ENCODE measurements at places on chromosomes 4 and X.

- no peak for DNase-seq
Observed at GRCh38 chr4:119093042-119093827, 42.4 kb upstream of the MYOZ2 start.

DNA sequence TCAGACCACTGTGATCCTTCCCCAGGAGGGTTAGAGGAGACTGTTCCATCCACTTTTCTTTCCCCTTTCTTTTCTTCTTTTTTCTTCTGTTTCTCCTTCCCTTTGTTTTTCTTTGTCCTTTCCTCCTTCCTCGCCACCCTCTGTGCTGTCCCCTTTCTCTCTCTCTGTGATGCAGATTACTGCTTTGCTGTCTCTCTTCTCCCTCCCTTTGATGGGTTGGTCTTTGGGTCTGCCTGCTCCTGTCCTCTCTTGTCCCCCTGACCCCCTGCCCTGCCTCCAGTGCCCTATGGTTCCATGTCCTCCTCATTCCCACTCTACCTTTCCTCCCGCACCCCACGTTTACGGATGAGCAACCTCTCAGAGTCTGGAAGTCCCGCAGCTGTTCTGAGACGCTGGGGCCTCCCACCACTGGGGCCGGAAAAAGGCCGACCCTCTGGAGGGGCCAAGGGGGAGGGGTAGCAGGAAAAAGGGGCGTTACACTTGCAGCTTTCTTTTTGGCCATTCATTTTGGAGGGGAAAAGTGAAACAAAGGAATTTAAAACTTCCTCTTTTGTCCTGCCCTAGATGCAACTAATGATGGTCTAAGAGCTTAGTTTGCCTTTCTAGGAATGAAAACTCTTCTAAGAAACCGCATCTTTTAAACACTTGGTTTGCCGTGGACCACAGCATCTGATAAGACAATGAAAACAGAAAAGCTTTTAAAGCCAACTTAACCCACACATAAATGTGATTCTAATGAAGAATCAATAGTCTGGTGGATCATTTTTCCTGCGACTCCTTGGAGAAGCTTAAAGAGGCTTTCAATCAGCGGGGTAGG, 24.5 kb upstream of the TSR2 start:
- DNase-seq, result no peak

GRCh38 chrX:48616576-48616975, 19.3 kb downstream of the WDR13 start:
- DNase-seq, result no peak

- DNase-seq, result no peak
Observed at GRCh38 chr4:80489798-80490197, 154.3 kb downstream of the CFAP299 start.

DNA sequence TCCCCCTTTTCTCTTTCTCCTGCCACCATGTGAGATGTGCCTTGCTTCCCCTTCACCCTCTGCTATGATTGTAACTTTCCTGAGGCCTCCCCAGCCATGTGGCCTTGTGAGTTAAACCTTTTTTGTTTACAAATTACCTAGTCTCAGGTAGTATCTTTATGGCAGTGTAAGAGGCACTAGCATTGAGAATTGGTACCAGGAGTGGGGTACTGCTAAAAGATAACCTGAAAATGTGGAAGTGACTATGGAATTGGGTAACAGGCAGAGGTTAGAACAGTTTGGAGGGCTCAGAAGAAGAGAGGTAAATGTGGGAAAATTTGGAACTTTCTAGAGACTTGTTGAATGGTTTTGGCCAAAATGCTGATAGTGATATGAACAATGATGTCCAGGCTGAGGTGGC, 182.0 kb downstream of the CHM start:
- DNase-seq, result no peak

DNA sequence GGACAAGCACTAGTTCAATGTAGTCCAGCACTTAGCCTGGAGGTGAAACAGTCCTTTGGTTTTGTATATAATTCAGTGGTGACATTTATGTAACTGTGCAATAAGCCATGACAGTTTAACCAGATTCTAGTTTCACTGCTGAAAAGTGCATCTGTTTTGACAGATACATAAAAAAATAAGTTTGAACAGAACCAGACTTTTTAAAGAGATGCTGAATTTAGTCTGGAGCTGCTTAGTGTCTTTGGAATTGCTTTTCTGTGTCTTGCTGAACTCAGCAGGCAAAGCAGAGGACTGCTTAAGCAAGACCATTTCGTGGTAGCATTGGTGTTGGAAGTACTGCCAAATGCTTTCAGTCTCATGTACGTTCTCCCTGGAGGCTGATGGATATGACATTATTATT, 393.5 kb downstream of the MAPK10 start:
- DNase-seq, result no peak

- peak; percentile 62 for DNase-seq
Observed at GRCh38 chr4:926538-926937, 5.6 kb downstream of the GAK start.

DNA sequence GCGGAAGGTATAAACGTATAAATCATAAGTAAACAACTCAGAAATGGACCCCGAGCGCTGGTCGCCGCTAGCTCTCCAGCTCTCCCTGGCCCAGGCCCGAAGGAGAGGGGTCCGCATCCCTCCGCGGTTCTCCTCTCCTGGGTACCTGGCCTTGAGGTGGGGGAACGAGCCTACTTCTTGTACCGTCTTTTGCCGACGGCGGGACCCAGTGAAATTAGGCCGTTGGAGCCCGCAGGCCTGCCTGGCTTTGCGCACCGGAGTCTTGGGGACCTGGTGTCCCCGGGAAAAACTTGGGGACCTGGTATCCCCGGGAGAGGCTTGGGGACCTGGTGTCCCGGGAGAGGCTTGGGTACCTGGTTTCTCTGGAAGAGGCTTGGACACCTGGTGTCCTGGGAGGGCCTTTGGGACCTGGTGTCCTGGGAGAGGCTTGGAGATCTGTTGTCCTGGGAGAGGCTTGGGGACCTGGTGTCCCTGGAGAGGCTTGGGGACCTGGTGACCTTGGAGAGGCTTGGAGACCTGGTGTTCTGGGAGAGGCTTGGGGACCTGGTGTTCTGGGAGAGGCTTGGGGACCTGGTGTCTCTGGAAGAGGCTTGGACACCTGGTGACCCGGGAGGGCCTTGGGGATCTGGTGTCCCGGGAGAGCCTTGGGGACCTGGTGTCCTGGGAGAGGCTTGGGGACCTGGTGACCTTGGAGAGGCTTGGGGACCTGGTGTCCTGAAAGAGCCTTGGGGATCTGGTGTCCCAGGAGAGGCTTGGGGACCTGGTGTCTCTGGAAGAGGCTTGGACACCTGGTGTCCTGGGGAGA, 12.0 kb downstream of the SHOX start:
- no peak for DNase-seq

- no peak for DNase-seq
Observed at GRCh38 chrX:7263961-7264360, 116.0 kb upstream of the PUDP start.

DNA sequence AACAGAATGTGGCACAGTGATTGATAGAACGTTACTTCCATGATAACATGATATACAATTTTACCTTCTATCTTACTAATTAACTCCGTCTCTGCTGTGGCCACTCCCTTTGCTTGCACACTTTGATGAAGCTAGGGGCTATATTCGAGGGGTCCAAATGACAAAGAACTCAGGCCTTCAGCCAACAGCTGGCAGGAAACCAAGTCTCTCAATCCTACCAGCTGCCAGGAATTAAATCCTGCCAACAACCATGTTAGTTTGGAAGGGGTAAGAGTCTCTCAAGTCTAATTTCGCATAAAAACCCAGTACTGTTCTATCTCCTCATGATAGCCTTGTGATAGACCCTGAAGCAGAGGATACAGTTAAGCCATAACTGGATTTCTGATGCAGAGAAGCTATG, 1122.9 kb upstream of the PCDH10 start:
- no peak for DNase-seq

GRCh38 chr4:14871676-14872430, 130.4 kb upstream of the CPEB2 start:
- no peak for DNase-seq
